ENCODE measurements at places on chromosomes 2 and 18.
A peak's percentile ranks its signal among the peaks of the same experiment; 100 is the strongest.

DNA sequence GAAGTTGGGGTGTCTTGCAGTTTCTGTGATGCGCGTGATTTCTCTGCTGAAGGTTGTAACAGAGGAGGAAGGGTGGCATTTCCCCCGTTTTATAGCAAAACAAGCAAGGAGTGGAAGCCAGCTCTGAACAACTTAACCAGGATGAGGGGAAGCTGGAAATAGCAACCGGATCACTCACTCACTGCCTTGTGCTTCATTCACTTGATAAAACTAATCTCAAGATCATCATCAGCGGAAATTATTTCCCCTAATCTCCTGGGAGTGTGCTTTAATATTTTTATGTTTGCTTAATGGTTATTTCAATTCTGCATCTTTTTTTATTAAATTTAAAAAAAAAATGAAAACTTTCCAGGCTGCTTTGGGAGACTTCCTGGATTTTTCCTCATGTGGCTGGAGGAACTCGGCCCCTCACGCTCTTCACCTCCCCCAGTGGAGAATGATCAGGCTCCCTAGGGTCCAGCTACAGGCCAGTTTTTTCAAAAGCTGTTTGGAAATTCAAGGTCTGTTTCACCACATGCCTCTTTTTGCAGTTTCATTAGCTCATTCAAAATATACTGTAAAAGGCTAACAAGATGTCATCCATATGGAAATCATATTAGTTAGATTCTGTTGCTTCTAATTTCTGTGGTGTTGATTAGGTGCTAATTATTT is 31.7 kb downstream of the CABLES1 start:
- DNase-seq, result no peak

GRCh38 chr2:43026426-43027096 is 199.8 kb downstream of the ZFP36L2 start:
- no peak for DNase-seq

- DNase-seq, result peak; percentile 56
Measured at GRCh38 chr2:149160701-149161217, 122.3 kb downstream of the LYPD6B start.

DNA sequence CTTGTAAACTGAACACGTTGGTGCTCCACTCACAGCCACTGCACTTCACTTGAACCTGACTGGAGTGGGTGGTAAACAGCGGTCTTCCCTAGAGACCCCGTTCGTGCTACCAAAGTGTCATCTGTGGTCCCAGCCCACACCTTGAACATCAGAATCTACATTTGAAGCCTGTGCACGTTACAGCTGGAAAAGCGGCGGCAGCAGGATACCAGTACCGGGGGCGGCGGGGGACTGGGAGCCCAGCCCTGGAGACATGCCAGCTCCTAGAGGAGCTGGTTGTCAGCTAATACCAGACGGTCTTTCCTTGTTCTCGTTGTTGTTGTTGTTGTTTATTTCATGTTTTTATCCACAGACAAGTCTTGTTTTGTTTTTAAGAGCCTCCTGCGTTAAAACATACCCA is 156.7 kb downstream of the WDSUB1 start:
- no peak for DNase-seq

GRCh38 chr2:224722250-224722649 is 6.1 kb upstream of the CCDC195 start:
- DNase-seq, result no peak

DNA sequence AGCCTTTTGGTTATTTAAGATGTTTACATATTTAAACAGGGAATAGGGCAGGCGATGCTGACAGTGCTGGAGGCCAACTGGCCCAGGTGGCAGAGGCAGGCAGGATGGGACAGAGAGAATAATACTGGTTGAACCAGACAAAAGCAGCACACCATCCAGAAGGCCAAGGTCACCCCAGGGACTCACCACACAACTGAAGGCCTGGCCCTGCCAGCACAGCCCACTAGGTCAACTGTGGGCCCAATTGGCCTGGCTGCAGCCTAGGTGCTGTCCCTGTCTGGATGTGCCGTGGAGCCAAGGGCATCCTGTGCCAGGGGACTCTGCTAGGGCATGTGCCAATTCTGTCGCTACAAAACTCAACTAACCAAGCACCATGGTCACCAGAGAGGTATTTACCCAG is 69.2 kb downstream of the RNF152 start:
- DNase-seq, result no peak

DNA sequence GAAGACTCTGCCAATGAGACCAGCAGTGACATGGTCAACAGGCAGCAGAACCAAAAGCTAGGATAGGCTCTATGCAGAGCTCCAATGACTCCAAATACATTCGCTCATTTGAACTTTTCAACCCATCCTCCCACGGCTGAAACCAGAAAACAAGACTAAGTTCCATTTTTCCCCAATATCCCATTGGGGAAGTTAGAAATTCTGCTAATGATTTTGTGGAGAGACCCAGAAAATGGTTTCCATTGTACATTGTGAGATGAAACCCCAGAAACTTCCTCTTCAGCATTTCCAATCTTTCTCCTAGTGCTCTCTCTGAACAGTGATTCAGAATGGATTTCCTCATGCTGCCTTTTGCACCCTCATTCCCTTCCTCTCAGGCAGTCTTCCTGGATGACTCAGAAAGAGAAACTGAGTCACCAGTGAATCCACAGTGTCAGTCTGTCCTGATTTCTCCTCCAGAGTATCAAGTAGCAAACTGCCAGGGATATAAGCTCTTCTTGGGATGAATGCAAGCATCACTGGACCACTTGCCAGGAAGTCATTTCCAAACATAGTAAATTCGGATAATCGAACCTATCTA is 467.7 kb upstream of the ID2 start:
- no peak for DNase-seq

DNA sequence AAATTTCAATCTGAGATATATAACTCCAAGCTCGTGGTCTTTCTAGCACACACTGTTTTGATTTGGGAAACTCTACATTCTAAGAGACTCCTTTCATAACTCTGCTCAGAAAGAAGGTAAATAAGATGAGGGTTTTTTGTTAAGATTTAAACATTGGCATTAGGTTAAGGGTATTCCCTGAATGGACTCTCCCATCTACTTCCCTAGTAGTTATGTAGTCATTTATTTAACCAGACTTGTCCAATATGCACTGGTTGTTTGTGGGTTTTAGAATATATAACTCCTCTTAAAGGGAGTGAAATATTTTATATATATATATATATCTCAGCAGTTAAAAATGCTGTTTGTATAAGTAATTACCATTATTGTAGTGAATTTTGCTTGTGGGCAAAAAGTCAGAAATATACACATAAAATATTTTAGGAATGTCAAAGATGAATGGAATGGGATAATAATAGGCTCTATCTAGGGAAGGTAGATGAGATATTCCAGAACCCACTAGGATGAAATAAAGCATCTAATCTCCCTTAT is 61.5 kb upstream of the WDR75 start:
- no peak for DNase-seq

- DNase-seq, result no peak
Measured at GRCh38 chr2:182824767-182825158, 41.7 kb downstream of the FRZB start.

DNA sequence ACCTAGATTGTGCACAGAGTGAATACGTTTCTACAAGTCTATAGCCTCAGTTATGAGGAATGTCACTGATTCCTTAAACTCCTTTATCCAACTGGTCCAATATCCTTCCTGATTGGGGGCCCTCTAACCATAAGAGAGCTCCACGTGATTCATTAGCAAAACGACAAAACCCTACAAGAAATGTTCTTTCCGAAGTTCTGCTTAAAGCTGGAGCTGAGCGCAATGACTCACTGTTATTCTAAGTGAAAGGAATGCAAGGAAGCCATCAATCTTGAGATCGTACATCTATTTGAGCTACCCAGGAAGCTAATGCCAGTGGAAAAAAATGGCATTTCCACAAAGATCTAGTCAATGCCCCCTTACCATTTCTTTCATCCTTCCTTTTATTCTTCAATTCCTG is 354.9 kb upstream of the CDH20 start:
- DNase-seq, result no peak

GRCh38 chr18:54116541-54117257 is 107.8 kb downstream of the MBD2 start:
- DNase-seq, result no peak

DNA sequence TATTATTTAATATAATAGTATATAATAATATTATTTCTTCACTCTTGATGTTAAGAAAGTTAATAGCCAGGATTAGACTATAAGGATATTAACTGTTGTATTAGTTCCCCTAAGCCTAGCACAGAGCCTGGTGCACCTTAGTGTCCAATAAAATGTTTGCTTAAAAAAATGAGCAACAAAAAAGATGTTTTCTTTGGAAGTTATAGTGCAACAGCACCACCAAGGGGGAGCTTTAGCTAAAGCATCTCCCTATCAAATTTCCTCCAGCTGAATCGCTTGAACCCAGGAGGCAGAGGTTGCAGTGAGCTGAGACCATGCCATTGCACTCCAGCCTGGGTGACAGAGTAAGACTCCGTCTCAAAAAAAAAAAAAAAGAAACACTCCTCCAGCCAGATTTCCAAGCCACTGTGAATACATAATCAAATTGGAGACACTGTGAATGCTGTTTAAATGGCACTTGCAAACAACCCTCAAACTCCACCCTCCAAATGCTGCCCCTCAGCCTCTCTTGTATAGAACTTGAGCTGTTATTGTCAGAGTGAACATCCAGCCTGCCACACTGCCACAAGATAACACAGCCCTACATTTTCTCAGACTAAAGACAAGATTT is 221.9 kb downstream of the DYM start:
- DNase-seq, result peak; percentile 11

DNA sequence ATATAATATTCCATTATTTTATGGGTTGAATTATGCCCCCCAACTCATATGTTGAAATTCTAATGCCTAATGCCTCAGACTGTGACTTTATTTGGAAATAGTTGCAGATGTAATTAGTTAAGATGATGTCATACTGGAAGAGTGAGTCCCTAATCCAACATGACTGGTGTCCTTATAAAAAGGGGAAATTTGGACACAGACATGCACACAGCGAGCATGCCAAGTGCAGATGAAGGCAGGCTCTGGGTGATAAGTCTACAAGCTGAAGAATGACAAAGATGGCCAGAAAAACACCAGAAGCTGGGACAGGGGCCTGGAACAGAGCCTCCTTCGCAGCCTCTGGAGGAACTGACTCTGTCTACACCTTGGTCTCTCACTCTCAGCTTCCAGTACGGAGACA is 10.0 kb upstream of the ASAP2 start:
- DNase-seq, result no peak

- DNase-seq, result no peak
Measured at GRCh38 chr2:188449971-188450370, 158.3 kb downstream of the GULP1 start.

- DNase-seq, result no peak
Measured at GRCh38 chr2:113981404-113982134, 91.7 kb downstream of the ACTR3 start.

DNA sequence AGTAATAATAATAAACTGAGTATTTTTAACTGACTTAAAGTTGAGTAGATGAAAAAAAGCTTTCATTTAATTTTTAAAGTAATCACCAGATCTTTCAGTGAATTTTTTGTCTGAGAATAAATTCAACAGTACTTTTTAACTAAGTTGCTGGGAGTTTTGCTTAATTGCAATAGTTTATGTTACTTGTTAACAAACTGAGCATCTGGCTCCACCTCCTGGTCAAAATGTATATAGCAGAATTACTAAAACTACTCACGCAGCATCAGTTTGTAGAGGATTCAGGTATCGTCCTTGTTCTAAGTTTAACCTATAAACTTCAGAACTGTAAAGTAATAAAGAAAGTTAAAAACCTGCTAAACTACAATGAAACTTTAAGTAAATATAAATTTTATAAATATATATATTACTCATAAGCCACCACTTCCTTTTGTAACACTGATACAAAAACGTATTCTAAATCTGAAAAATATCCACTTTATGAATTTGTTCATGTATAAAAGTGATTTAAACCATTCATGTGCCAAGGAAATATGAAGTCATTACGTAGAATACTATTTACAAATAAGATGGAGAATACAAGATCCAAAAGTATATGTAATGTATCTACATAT is 21.3 kb downstream of the NOL10 start:
- DNase-seq, result peak; percentile 77

- peak; percentile 78 for DNase-seq
Measured at GRCh38 chr18:57586251-57587049, at the start of gene FECH. Gene FECH, minus strand, starts transcription at chr18:57586702. Its CDS starts 82 bp downstream, at chr18:57586620.

DNA sequence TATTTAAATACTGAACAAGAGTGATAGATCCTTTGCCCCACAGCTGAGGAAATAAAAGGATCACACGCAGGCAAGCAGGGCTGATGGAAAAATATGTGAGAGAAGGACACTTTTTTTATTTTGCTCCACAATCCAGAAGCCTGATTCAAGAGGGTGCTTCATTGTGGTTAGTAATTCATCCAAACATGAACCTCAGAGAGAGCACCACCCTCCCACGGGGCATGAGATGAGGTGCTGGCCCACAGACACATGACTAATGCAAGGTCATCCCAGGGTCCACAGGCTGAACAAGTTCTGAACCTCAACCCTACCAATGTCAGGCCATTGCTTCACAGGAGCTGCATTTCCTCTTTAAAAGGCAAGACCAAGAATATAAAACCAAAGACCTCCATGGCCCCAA is 239.6 kb downstream of the MREG start:
- no peak for DNase-seq

DNA sequence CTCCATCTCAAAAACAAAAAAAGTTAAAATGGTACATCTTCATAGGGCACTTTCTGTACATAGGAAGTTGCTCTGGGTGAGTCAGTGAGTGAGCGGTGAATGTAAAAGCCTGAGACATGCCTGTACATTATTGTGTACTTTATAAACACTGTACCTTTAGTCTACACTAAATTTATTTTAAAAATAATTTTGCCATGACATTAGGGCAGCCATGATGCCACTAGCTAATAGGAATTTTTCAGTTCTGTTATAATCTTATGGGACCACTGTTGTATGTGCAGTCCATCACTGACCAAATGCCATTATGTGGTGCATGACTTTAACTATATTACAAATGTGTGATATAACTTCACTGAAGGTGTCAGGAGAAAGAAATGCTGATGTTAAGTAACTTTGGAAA is 11.0 kb upstream of the TXNDC2 start:
- DNase-seq, result no peak

- no peak for DNase-seq
Measured at GRCh38 chr2:134406311-134406710, 152.4 kb downstream of the MGAT5 start.

DNA sequence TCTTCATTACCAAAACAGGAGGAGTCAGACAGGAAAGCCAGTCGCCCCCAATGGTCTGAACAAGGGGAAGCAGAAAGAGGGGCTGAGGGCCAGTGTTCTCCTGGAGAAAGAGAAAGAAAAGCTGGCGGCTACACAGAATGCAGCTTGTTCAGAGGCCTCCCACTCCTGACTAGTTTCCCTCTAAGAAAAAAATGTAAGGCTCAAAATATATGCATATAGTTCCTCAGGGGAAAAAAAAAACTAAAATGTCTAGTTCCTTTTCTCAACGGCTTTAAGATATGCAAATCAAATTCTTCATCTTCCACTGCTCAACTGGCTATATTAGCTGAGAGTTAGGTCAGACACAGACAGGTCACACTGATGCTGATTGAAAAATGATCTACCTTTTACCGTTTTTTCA is 18.6 kb downstream of the MBOAT2 start:
- DNase-seq, result no peak

- peak; percentile 8 for DNase-seq
Measured at GRCh38 chr18:21598726-21599584, 1.5 kb downstream of the ESCO1 start.
